ENCODE measurements at places on chromosomes 16 and 17.

- no peak for DNase-seq
These were observed 23.6 kb downstream of the CLEC16A start for GRCh38 chr16:10967986-10968385.

- no peak for DNase-seq
These were observed 439 bp upstream of the GNG13 start for GRCh38 chr16:800834-801511.

DNA sequence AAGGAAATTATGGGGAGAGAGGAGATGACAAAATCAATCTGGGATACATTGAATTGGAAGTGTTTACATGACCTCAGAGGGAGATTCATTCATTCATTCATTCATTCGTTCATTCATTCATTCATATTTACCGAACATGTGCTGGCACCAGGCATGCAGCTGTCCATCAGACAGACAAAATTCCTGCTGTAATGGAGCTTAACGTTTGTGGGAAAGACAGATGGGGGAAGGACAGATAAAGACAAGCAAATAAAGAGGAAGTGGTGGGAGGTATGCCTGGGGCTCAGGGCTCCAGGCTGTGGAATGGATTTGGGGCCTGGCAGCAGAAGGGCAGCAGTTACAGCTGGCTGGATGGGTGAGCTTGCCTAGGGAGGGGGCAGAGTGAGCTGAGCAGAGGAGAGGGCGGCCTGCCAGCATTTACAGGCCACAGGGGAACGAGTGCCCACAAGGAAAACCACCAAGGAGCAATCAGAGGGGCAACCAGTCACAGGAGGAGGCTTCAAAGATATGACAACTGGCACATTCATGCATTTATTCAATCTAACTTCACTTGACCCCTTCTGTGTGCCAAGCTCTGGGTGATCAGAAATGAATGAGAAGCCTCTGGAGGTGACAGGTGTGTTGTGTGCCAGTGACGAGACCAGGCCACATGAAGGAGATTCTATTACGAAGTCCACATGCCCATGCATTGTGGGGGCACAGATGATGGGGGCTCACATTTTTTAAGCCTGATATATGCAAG is 48.5 kb downstream of the ARHGAP27 start:
- DNase-seq = no peak

GRCh38 chr17:75400326-75400939 is 5.0 kb downstream of the GRB2 start:
- DNase-seq = no peak

GRCh38 chr16:72988569-72988968 is 59.4 kb downstream of the ZFHX3 start:
- no peak for DNase-seq

DNA sequence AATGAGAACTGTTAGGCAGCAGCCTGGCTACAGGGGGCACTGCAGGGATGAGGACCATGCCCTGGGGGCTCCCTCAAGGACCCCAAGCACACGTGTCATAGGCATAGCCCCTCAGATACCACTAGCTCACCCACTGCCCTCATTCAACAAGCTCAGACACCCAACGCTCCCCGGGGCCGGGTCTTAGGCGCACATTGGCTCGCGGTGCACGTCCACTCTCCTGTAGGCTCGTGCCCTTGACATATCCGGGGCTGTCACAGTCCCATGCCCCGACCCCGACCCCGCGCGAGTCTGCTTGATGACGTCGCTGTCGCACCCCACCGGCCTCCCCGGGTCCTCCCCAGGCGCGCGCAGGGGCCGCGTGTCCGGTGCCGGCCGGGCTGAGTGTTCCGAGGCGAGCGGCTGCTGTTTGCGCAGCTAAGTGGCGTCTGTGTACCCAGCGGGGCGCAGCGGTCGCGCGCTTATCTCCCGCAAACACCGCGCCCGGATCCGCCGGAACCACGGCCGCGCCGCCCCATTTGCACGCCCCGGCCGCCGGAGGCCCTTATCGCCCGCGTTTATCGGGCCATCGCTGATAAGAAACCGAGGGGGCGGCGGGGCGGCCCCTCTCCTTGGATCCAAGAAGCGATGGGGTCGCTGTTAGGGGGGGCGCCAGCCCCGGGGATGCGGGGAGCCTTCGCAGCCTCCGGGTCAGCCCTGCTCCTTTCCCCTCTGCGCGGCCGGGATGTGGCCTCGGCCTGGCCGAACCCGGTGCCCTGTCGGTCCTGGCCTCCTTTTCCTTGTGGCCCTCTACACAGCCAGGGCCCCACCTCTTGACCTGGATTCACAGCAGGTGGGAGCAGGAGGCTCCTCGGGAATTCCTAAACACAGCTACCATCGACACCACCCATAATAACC is 20.7 kb upstream of the NAGS start:
- DNase-seq = no peak

DNA sequence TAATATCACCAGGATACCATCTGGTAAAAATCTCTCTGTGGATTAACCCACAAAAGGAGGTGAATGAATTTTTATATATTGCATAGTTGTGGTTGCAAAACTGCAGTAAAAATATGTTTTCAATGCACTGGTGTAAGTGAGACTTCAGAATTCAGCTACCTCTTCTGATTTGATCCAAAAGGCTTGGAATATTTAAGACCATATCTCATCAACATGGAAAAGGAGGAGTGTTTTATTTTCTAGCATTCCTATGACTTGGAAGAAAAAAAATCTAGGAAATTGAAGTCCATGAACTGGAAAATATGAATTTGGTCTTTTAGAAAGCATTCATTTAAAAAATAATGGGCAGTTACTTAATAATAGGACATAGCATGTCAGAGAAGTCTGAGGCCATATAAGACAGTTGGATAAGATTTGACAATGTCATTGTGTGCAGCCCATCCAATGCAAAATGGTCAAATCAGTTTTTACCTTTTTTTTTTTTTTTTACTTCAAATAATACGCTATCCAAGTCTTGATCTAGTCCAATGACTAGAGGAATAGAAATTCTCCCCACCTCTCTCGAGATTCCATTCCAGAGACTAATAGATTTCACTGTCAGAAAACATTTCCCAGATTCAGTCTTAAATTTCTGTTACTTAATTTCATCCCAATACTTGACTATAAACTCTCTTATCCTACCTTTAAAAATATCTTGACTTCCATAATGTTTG is 364.9 kb upstream of the PMFBP1 start:
- DNase-seq = no peak

- DNase-seq = no peak
These were observed 451.1 kb downstream of the HS3ST3B1 start for GRCh38 chr17:14752011-14752410.

GRCh38 chr17:7747635-7748071 is 30.1 kb downstream of the DNAH2 start:
- DNase-seq = no peak

DNA sequence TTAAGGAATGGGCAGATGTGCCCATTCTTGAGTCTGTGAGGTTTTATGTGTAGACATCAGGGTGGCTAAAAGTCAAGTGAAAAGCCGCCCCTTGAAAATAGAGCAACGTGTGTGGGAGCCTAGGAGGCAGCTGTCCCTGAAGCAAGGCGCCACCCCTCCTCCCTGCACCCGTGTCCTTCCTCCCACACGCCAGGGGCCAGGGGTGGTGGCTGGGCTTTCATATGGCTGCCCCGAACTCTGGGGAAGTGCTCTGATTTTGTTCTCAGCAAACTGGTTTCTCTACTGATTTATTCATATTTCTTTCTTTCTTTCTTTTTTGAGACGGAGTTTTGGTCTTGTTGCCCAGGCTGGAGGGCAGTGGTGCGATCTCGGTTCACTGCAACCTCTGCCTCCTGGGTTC is 4.7 kb downstream of the ZNF750 start:
- no peak for DNase-seq

DNA sequence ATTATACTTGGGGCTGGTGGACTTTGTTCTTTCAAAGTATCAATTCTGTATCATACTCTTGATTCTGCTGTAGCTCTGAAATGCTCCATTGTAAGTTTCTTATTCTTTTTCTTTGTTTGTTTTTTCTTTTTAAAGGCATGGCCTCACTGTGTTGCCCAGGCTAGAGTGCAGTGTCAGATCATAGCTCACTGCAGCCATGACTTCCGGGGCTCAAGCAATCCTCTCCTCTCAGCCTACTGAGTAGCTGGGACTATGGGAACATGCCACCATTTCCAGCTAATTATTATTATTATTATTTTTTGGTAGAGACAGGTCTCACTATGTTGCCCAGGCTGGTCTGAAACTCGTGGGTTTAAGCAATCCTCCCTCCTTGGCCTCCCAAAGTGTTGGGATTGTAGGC is 38.9 kb upstream of the METTL9 start:
- DNase-seq = no peak

Data from putamen (tissue), 1 donor.